ENCODE measurements at places on chromosomes 16 and 17. TPM values are rescaled to one million over a fixed set of nuclear protein-coding genes. Genes with fewer than 3 reads are reported as not detected.

ASPA gene
- not detected for polyA plus RNA-seq

TMEM235 gene
- not detected for polyA plus RNA-seq

DNA sequence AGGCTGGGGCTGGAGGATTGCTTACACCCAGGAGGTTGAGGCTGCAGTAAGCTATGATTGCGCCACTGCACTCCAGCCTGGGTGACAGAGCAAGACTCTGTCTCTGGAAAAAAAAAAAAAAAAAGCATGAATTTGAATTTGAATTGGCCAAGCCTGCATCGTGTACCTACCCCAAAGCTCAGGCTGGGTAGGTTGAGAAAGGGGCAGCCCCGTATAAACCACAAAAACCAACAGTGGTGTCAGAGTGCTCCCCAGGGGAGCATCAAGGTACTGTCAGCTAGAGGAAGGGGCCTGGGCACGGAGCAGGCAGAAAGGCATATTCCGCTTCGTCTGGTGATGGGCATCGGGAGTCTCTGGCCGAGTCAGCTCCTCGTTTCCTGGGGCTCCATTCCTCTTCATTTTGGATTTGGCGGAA is 40.9 kb downstream of the RAP1GAP2 start:
- H3K27me3 ChIP-seq: peaks cover 42% of the 10 kb centered on the region
- no peak overlapping the region for H3K4me3 ChIP-seq
- peak; percentile 82 for DNase-seq
- H3K27ac ChIP-seq: no peak overlapping the region

GRCh38 chr16:20624882-20625807 is 49.0 kb upstream of the ACSM2B start:
- H3K27ac ChIP-seq: no peak overlapping the region
- H3K27me3 ChIP-seq: no peaks in the 10 kb centered on the region
- peaks cover 11% of the 10 kb centered on the region for H3K4me1 ChIP-seq
- H3K4me3 ChIP-seq: no peak overlapping the region

GRCh38 chr17:76867578-76868175 is 527 bp upstream of the MGAT5B start:
- peaks cover 4% of the 10 kb centered on the region for H3K4me1 ChIP-seq
- DNase-seq: no peak
- H3K27me3 ChIP-seq: peaks cover 54% of the 10 kb centered on the region
- no peaks in the 10 kb centered on the region for H3K36me3 ChIP-seq

GRCh38 chr16:73095885-73096421 is 48.0 kb upstream of the ZFHX3 start:
- no peak for DNase-seq
- H3K36me3 ChIP-seq: no peaks in the 10 kb centered on the region
- no peak overlapping the region for H3K27ac ChIP-seq
- no peaks in the 10 kb centered on the region for H3K4me1 ChIP-seq
- H3K4me3 ChIP-seq: no peak overlapping the region

- H3K4me3 ChIP-seq: no peak overlapping the region
- no peaks in the 10 kb centered on the region for H3K4me1 ChIP-seq
- no peak overlapping the region for H3K27ac ChIP-seq
Measured at GRCh38 chr17:45775148-45775547, 9.0 kb upstream of the CRHR1 start.

DNA sequence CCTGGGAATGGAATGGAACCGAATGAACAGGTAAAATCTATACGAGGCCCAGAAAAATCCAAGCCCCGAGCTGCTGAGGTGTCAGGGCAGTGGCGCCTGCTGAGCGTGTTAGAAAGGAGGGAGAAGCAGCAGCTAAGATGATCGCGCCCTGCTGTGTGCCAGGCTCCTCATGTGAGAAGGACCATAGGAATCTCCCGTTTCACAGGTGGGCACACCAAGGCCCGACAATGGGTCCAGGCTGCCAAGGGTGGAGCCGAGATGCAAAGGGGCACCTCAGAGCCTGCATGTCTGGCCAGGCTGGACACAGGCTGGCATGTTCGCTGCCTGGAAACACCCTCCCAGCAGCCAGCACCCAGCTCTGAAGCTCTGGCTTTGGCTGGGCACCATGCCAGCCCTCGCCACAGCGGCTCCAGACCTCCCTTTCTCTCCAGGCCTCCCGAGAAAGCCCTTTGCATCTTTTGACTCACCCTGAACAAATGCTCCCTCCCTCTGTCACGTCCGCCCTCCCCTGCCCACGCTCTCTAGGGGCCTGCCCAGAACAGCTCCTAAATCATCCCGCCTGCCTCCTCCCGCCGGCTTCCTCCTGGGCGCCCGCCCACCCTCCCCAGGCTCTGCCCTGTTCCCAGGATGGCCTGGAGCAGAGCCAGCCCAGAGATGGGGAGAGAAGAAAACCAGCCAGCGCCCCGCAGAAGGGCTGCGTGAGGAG is 217.8 kb upstream of the GSE1 start:
- DNase-seq: no peak
- peaks cover 3% of the 10 kb centered on the region for H3K4me1 ChIP-seq
- H3K4me3 ChIP-seq: no peak overlapping the region

GRCh38 chr17:60989379-60989778 is 311.7 kb downstream of the BCAS3 start:
- DNase-seq: no peak
- no peak overlapping the region for H3K27ac ChIP-seq
- H3K36me3 ChIP-seq: peaks cover 19% of the 10 kb centered on the region
- H3K27me3 ChIP-seq: no peaks in the 10 kb centered on the region
- H3K4me3 ChIP-seq: no peak overlapping the region

Measured in naive B cell (primary cell).